Daoy (cell line): ENCODE measurements at places on chromosomes 13 and 19. TPM values are rescaled to one million over a fixed set of nuclear protein-coding genes. Genes with fewer than 3 reads are reported as not detected.

The ADGRE1 gene
- total RNA-seq, result 11.5 and 15.8 TPM in 2 replicates

- DNase-seq, result peak; percentile 41
Observed at GRCh38 chr19:17997969-17998826, 9.8 kb upstream of the ARRDC2 start.

- peak; percentile 3 for DNase-seq
Observed at GRCh38 chr19:18903156-18904037, 7.4 kb upstream of the CERS1 start.

The MEF2B gene
- 0.06 TPM in 1 of 2 replicates, not detected in the other for total RNA-seq

The EXOSC5 gene
- 74.3 and 90.0 TPM in 2 replicates for total RNA-seq

GRCh38 chr13:75587679-75588078 is 38.1 kb downstream of the UCHL3 start:
- no peak for DNase-seq

GRCh38 chr13:108728370-108728769 is 99.0 kb downstream of the MYO16 start:
- DNase-seq, result no peak

DNA sequence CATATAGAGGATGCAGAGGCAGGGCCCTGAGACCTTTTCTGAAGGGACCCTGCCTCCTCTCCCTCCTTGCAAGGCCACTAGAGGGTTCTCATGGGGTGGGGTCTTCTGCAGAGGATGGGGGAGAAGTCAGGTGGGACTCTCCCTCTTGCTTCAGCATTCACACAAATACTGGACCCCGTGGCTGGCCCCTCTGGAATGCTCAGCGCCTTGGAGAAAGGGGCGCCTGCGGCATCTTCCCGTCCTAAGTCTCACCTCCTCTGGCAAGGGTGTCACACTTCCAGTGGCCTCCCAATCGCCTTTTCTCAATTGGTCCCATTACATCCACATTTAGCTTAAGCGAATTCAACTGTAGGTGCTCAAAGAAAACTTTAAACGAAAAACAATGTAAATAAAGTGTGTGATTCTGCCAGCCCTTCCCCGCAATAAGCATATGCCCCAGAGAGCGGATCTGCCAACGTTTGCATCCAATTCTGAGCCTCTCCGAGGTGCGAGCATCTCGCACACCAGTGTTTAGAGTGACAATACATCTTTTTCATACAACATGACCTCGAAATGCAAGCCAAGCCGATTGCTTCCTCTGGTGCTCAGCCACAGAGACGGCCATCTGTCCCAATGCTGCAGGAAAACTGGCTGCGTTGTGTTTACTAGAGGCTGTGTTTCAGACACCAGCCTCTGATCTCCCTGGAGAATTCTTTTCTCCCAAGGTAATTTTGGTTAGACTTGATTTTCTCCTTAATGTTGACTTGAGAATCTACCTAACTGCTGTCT is 69.1 kb upstream of the WASF3 start:
- no peak for DNase-seq

GRCh38 chr13:51729866-51730553 is 74.0 kb downstream of the DHRS12 start:
- peak; percentile 75 for DNase-seq

GRCh38 chr13:46609052-46609451 is 56.1 kb downstream of the LRCH1 start:
- no peak for DNase-seq

GRCh38 chr13:109764470-109765291 is 21.7 kb downstream of the IRS2 start:
- peak; percentile 55 for DNase-seq

GRCh38 chr13:112248862-112249592 is 127.1 kb upstream of the SPACA7 start:
- no peak for DNase-seq

DNA sequence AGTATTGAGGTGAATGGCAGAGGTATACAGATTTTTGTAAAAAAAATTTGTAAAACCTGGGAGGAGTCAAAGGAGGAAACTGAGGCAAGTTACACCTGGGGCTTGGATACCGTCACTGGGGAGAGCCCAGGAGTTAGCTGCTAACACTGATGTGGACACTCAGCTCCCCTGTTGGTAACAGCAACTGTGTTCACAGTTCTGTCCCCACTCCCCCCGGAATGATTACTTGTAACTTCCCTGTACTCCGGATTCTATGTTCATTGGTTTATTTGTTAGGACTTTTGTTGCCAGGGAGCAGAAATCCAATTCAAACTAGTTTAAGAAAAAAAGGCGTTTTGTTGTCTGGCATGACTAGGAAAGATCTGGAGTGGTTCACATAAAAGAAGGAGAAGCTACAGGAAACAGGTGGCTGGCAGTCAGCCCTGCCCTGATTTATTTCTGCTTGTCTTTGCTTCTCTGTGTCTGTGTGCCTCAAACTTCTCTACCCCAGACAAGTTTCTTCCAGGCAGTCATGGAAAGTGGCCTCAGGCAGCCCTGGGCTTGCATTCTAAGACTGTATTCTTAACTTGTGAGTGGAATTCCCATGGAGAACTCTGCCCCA is 2.3 kb upstream of the GPR12 start:
- no peak for DNase-seq

The SYNGR4 gene
- total RNA-seq, result not detected in 2 replicates

The ASF1B gene
- total RNA-seq, result 78.5 and 110 TPM in 2 replicates

The AXL gene
- total RNA-seq, result 170 and 174 TPM in 2 replicates

GRCh38 chr13:93771782-93772181 is 545.2 kb downstream of the GPC6 start:
- no peak for DNase-seq

DNA sequence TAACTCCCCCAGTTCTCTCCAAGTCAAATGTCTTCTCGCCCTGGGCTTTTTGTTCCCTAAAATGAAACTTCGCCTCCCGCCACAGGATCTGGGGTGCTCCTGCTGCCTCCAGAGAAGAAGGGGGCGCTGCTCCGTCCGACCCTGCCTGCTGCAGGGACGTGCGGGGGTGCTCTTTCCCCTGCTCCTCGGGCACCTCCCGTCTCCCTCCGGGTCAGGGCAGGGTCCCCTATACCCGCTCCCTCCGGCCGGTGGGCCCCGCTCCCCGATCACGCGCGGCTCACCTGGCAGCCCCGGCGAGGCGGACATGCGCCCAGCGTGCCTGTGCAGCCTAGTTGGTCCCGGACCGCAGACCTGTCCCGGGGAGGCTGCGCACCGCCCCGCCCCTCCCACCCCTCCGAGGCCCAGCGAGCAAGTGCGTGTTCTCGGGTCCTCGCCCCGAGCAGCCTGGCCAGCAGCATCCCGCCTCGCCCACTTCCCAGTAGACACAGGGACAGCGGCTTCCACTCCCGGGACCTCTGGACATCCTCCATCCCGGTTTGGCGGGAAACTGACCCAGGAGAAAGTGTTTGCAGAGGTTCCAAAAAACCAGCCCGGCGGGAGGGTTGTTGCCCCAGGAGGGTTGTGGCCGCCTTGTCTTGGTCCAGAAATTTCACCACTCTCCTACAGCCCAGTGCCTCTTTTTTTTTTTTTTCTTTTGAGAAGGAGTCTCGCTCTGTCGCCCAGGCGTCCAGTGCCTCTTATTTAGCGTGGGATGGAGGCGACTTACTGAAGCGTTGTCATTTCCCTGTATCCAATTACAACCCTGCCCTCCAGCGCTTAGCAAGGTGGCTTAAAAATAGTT is at the start of gene OXGR1:
Gene OXGR1, minus strand, starts transcription at position 460 of the 841 bp plus-strand sequence. CDS start 6,717 bp downstream, outside the sequence.
- DNase-seq, result peak; percentile 11

The CATSPERD gene
- total RNA-seq, result not detected in 2 replicates

The DENND1C gene
- total RNA-seq, result not detected in 2 replicates

- no peak for DNase-seq
Observed at GRCh38 chr13:41307884-41308640, 3.0 kb upstream of the NAA16 start.

- DNase-seq, result no peak
Observed at GRCh38 chr13:53747825-53748224, 719.2 kb downstream of the OLFM4 start.

GRCh38 chr13:94673851-94674250 is 38.5 kb downstream of the SOX21 start:
- no peak for DNase-seq

- peak; percentile 56 for DNase-seq
Observed at GRCh38 chr13:51317262-51317661, 22.2 kb upstream of the SERPINE3 start.

The RFPL4A gene
- 64.2 and 89.1 TPM in 2 replicates for total RNA-seq

The FBXO27 gene
- total RNA-seq, result 2.6 and 22.7 TPM in 2 replicates

The ZNF154 gene
- total RNA-seq, result not detected in 2 replicates

GRCh38 chr13:98454389-98454881 is 122.5 kb downstream of the STK24 start:
- no peak for DNase-seq

DNA sequence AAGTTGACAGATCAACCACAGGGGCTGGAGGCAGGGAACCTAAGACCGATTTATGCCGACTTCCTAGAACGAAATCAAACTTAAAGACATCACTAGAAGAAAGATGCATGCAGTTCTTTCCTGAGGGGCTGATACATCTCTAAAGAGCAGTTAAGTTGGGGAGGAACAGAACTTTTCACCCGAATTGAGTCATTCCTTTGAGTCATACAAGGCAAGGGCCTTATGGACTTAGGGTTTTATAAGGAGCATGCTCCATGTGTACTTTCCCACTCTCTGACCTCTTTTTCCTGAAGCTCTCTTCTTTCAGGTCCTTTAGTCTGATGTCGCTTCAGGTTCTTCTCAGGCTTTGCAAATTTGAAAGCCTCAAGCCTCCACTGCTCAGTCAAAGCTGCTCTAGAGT is 7.9 kb upstream of the FBXL3 start:
- peak; percentile 27 for DNase-seq

The PNMA8C gene
- not detected in 2 replicates for total RNA-seq

- no peak for DNase-seq
Observed at GRCh38 chr13:109817591-109818535, 31.5 kb upstream of the IRS2 start.

DNA sequence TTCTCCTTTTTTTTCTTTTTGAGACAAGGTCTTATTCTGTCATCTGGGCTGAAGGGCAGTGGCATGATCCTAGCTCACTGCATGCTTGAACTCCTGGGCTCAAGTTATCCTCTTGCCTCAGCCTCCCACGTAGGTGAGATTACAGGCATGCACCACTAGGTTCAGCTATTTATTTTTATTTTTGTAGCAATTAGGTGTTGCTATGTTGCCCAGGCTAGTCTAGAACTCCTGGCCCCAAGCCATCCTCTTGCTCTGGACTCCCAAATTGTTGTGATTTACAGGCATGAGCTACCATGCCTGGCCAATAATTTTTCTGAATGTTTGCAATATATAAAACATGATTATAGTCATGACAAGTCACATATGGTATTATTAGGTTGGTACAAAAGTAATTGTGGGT is 161.1 kb upstream of the ATXN8OS start:
- DNase-seq, result no peak

The NRTN gene
- total RNA-seq, result 0.11 and 0.24 TPM in 2 replicates

DNA sequence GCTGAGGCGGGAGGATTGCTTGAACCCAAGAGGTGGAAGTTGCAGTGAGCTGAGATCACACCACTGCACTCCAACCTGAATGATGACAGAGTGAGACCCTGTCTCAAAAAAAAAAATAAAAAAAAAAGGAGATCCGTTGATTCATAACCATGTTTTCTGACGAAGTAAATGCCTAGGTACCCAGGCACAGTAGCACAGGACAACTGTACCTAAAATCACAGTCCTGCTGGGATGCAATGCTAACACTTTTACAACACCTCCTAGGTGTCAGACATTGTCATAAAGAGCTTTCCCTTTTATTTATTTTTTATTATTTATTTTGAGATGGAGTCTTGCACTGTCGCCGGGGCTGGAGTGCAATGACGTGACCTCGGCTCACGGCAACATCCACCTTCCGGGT is 2.5 kb upstream of the TTC9B start:
- DNase-seq, result no peak

The GPR18 gene
- not detected in 2 replicates for total RNA-seq

GRCh38 chr19:4844348-4845179 is 13.1 kb upstream of the TICAM1 start:
- no peak for DNase-seq

- no peak for DNase-seq
Observed at GRCh38 chr13:99332456-99332855, 25.3 kb upstream of the GPR183 start.

The PTH2 gene
- total RNA-seq, result not detected in 2 replicates
